ENCODE measurements at places on chromosomes 2 and 18.

- no peak for DNase-seq
These were observed 171.9 kb downstream of the AGAP1 start for GRCh38 chr2:235665661-235666212.

- no peak for DNase-seq
These were observed 135.3 kb upstream of the CTAGE1 start for GRCh38 chr18:22552899-22553460.

- DNase-seq, result no peak
These were observed 342.8 kb downstream of the MTX2 start for GRCh38 chr2:176612036-176612435.

- DNase-seq, result no peak
These were observed 50.8 kb downstream of the GNAL start for GRCh38 chr18:11739893-11740292.

DNA sequence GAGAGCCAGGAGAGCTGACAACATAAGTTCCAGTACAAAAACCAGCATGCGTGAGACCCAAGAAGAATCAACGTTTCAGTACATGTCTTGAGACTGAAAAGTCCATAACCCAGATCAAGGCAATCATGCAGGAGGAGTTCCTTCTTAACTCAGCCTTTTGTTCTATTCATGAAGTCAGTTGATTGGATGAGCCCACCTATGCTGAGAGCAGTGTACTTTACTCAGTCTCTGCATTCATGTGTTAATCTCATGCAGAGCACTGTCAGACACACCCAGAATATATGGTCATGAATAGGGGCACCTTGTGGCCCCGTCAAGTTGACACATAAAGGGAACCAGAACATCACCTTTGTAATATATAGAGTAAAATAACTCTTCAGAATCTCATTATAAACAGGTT, 653.6 kb upstream of the CNTNAP5 start:
- DNase-seq, result no peak

- no peak for DNase-seq
These were observed 103.7 kb upstream of the PXDN start for GRCh38 chr2:1847846-1848598.

DNA sequence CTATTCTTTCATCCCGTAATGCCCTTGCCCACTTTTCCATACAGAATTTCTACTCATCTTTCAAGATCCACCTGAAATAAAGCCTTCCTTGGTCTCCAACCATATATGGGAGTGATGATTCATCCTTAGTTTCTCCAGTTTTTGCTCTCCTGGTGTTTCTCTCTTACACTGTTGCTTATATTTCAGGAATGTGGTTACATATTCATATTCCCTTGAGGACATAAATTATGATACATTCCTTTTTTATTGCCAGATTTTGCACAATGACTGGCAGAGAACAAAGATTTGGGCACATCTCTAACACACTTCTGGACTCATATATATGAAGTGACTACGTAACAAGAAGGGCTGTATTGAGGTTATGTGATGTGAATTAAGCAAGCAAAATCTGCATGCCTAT, 1573.4 kb upstream of the NXPH2 start:
- DNase-seq, result no peak

GRCh38 chr2:23204685-23205242, 180.2 kb upstream of the KLHL29 start:
- peak; percentile 31 for DNase-seq

- peak; percentile 1 for DNase-seq
These were observed 131.3 kb downstream of the LPIN1 start for GRCh38 chr2:11877764-11878163.

DNA sequence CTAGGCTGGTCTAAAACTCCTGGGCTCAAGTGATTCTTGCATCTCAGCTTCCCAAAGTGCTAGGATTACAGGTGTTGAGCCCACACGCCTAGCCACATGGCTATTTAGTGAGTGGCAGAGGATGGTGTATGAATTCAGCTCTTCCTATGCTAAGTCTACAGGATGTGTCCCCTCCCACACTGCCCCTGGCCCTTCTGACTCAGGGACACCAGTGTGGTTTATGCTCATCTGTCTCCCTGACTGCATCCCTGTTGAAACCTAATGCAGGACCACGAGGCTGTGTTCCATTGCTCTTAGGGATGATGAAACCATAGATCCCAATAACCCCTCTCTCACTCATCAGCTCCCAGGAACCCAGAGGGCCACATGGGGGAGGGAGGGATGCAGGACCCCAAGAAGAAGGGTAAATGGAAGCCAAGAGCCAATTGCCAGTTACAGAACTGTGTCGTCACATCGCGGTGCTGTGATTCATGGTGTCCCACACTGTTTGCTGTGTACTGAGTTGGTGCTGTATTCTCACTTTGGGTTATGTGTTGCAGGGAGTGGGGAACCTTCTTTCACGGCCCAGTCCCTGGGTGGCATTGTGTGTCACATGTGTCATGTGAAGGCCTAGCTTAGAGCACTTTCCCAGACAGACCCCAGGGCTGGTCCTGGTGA, 102.9 kb upstream of the HAAO start:
- DNase-seq, result no peak

- DNase-seq, result no peak
These were observed 182.5 kb downstream of the PRKCE start for GRCh38 chr2:45833968-45834344.

GRCh38 chr2:227789803-227790202, 23.8 kb upstream of the CCL20 start:
- DNase-seq, result no peak

- DNase-seq, result no peak
These were observed 316 bp downstream of the FKBP7 start for GRCh38 chr2:178478130-178478438.

GRCh38 chr2:101432411-101433181, 42.3 kb downstream of the RFX8 start:
- peak; percentile 39 for DNase-seq

DNA sequence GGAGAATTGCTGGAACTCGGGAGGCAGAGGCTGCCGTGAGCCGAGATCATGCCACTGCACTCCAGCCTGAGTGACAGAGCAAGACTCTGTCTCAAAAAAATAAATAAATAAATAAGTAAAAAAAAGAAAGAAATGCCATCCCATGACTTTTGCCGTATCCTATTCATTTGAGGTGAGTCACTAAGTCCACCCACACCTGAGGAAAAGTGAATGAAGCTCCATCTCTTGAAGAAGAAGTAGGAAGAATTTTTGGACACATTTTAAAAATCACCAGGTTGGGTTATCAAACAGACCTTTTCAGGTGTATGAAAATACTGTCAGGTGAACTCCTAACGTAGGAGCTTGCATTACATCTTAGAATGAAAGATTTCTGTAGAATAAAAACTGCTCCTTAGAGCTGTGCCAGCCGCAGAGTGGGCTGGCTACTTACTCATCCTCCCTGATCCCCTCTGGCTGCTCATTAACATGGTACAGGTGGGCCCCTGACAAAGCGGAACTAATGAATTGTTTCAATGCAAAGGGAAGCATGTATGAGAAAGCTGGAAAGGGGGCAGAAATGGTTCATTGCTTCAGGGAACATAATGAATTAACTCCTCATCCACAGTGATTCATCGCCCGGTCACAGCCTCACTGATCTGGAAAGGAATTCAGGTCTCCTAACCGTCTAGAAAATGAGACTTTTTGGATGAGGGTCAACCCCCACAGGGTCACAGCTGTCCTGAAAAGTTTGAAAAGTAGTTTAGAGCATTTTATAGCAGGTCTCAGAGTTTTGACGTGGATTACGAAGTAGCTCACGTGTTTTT, 191.4 kb downstream of the SPP2 start:
- DNase-seq, result no peak

GRCh38 chr2:121015971-121016485, 269.0 kb downstream of the TFCP2L1 start:
- no peak for DNase-seq

GRCh38 chr2:241655516-241656189, 18.2 kb downstream of the ATG4B start:
- no peak for DNase-seq

DNA sequence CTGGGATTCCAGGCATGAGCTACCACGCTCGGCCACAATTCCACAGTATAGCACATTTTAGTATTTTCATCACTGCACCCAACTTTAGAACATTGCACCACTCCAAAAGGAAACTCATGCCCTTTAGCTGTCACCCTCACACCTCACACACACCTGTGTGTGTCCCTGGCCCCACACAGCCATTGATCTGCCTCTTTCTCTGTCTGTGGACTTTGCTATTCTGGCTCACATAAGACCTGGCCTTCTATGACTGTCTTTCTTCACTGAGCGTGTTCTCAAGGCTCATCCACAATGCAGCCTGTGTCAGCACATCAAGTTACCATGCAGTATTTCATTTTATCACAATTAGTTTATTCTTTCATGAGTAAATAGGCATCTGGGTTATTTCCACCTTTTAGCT, 19.7 kb upstream of the ATP9B start:
- no peak for DNase-seq

DNA sequence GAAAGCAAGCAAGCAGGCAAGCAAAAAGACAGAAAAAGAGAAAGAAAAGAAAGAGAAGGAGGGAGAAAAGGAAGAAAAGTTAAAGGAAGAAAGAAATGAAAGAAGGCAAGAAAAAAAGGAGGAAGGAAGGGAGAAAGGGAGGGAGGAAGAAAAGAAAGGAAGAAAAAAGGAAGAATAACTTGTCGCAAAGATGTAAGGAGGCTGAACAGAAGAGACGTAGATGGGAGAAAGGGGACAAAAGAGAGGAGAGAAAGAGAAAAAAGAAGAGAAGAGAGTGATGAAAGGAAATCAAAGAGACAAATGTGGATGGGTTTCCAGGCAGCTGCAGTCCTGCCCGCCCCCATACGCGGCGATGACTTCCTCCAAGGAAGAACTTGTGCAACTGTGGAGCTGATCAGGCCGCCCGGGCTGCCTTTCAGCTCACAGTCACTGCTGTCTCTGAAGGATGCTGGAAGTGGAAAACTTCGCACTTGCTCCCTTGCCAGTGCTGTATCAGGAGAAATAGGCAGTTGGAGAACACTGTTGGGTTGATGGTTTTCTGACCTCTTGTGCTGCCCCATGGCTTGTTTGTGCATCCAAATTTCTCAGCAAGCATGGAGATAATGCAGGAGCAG, 52.9 kb downstream of the TRIB2 start:
- peak; percentile 60 for DNase-seq

DNA sequence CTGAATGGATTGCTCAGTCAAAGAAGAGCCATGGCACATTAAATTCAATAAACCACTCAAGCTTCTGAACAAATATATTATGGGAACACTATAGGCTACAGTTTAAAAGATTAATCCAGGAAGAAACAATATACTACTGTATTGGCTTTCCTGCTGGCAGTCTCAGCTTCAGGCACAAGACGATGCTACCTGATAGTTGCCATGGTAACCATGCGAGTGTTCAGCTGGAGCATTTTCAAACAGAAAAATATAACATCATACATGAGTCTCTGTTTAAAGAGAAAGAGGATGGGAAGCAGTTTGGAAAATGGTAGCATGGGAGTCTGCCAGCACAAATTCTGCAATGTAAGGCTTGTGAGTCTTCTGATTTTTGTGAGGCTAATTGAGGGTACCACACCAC, 65.9 kb upstream of the CPO start:
- no peak for DNase-seq

DNA sequence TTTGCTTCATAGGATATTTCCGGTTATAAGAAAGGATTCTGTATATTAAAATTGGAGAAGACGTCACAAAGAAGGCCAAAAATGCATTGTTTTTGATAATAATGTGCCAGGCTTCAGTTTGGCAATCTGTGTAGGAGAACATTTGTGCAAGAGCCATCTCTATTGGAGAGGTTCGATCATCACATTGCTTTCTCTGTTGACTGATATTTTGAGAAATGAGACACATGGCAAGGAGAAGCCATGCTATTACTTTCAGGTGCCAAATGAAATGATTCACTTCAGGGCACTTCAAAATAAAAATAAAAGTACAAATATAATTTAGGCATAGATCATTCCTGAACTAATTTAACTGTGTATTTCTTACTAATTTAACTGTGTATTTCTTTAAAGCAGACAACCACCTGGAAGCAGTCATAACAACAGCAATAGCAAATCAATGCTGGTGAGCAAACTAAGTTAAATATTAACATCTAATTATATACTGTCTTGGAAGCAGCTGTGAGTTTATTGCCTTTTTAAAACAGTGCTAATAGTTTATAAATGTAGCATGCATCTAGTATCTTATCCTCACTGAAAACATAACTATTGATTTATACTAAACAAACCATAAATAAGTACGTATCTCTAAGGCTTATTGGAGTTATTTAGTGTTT, 50.2 kb upstream of the CHST9 start:
- no peak for DNase-seq

- no peak for DNase-seq
These were observed 35.3 kb upstream of the CAB39 start for GRCh38 chr2:230677201-230677946.

DNA sequence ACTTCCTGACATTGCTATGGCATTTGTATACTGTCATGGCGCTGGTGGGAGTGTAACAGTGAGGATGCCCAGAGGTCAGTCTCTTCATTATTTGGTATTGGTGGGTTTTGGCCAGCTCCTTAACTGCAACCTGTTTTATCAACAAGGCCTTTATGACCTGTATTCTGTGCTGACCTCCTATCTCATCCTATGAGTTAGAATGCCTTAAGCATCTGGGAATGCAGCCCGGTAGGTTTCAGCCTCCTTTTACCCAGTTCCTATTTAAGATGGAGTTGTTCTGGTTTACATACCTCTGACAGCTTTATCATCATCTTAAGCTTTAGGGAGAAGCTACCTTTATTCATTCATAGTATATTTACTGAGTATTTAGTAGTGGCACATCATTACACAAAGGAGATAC, 103.8 kb downstream of the RAPGEF4 start:
- no peak for DNase-seq

DNA sequence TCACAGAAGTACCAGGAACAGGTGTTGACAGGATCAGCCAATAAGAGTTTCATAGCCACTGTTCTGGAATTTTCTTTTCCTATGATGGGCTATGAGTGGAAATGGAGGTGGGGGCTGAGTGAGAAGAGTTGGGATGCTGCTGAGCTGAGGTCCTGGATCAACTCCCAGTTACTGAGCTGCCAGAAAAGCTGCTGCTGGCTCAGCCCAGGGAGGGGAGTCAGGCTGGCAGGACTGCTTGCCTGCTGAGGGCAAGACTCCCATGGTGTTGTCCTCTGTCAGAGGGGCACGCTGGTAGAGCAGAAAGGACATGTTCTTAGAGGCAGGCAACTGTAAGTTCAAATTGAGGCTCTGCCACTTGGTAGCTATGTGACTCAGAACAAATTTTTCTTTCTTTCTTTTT, 11.8 kb downstream of the TPGS2 start:
- no peak for DNase-seq

DNA sequence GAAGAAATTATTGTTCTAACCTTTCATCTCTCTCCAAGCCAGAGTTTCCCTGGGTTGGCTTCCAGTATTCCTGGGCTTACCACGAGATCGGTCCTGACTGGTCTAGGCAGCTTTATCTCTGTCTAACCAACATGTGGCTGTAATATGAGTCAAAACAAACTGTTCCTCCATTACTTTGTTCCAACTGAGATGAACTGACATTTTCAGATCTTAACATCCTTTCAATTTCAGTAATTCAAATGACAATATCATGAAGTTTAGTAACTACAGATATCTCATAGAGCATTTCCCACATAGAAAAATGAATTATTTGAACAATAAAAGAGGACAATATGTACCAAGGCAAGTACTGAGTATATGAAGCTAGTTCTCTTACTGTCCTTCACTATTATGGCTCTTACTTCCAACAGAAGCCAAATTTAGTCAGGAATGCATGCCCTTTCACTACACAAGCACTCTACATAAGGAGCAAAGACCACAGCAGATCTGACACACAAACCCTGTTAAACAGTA, 15.5 kb downstream of the SLC25A12 start:
- DNase-seq, result peak; percentile 19

- no peak for DNase-seq
These were observed 390.2 kb downstream of the PTPRM start for GRCh38 chr18:7957297-7957696.
